ENCODE measurements at places on chromosomes 7 and 10.

- no peak for DNase-seq
These were observed 575.7 kb downstream of the REEP3 start for GRCh38 chr10:64096941-64097340.

DNA sequence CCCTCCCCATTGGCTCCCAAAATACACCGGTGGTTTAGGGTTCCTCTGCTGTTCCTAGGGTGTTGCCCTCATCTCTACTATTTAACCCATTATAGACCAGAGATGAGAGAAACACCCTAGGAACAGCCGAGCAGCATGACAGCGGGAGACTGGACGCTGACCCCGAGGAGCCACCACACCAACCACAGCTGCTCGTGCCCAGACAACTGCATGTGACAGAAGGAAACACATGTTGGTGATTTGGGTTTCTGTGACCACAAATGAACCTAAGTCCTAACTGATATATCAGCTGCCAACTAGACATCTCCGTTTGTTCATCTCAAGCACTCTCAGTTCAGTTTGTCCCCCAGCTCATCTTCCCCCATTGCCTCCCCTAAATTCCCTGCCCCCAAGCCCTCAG, 13.4 kb downstream of the CFAP43 start:
- no peak for DNase-seq

GRCh38 chr7:8991159-8991558, 557.8 kb downstream of the NXPH1 start:
- DNase-seq = no peak

- no peak for DNase-seq
These were observed 123.0 kb downstream of the NOC3L start for GRCh38 chr10:94239696-94240095.

GRCh38 chr7:71171476-71171875, 39.5 kb downstream of the GALNT17 start:
- no peak for DNase-seq

DNA sequence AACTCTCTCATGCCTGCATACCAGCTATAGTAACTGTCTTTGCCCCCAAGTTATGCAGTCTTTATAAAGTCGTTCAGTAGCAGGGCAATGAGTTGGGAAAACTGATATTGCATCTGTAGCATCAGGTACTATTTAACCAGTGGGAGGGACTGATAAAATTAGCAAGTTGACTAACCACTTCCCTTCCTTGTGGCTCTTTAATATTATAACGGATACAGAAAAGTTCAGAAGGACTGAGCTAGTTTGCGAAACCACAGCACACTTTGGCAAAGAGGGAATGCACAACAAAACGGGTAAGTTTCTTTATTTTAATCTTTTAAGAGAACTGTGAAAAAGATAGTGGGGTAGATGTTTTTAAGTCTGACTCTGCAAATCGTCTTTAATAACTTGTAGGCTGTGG, 205.3 kb upstream of the HDAC9 start:
- DNase-seq = no peak

GRCh38 chr7:110170841-110171240, 920.1 kb upstream of the LRRN3 start:
- no peak for DNase-seq

- DNase-seq = no peak
These were observed 58.2 kb downstream of the RBM33 start for GRCh38 chr7:155702616-155703015.

GRCh38 chr10:5628451-5629302, 37.7 kb downstream of the ASB13 start:
- no peak for DNase-seq

Measured in erythroblast (primary cell).